ENCODE measurements at places on chromosomes 4 and X. TPM values are rescaled to one million over a fixed set of nuclear protein-coding genes. Genes with fewer than 3 reads are reported as not detected.

- no peak for DNase-seq
Observed at GRCh38 chrX:267771-268261, 13.4 kb upstream of the PLCXD1 start.

GRCh38 chrX:22192419-22193060 lies 80.2 kb upstream of the CBLL2 start:
- DNase-seq, result peak; percentile 63

DNA sequence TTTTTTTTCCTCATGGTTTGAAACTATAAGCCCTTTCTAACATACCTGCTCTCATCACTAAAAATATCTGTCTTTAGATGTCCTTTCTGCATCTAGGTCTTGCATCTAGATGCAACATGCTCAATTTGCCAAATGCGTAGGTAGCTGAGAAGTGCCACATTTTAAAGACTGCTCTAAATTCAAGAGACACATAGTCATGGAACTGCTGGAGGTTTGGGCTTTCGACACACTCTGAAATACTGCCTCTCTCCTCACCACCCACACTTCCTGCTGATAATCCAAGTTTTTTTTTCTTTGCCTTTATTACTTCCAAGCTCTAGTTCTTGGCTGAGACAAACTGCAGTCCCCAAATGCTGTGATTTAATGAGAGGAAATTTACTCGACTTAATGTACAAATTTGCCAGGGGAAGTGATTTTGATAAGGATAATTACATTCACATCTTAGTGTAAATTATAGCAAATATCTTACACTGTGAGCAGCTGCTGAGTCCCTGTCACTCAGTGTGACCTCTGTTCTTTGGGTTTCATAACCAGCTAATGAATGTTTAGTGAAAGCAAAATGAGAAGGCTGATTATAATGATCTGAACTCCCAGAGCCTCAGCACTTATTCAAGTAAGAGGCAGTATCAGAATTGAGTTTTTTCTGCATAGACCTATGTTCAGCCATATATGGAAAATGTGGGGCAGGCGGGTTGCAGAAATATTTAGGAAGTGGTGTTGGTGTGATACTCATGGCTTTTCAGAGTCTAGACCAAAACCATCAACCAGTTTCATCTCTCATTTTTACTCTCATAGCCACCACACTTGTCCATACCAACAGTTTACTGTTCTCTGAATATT lies 31.3 kb downstream of the DRD5 start:
- DNase-seq, result no peak

DNA sequence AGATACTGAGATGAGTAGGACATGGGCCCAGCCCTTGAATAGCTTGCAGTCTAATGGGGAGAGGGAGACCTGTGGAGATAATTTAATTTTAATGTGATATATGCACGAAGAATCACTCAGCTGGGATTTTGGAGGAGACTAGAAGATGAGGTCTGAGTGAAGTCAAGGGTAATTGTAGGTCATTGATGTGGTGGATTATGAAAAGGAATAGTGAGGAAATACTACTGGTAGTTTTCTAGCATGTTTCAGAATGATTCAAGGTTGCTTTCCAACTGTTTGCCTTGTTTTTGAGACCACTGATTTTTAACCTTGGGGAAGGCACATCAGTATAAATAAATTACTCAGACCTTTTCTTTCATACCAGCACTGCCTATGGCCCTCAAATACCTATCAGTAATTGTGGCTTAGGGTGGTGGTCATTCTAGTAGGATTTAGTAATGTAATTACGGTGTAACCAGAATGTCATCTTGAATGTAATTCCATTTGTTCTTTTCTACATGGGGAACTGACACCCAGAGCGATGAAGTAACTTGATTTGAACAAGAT lies 25.6 kb downstream of the PTTG2 start:
- DNase-seq, result no peak

Gene CNGA2
- not detected for total RNA-seq

Gene TCEAL9
- 197 TPM for total RNA-seq

GRCh38 chr4:64095398-64095797 lies 313.9 kb downstream of the TECRL start:
- no peak for DNase-seq

DNA sequence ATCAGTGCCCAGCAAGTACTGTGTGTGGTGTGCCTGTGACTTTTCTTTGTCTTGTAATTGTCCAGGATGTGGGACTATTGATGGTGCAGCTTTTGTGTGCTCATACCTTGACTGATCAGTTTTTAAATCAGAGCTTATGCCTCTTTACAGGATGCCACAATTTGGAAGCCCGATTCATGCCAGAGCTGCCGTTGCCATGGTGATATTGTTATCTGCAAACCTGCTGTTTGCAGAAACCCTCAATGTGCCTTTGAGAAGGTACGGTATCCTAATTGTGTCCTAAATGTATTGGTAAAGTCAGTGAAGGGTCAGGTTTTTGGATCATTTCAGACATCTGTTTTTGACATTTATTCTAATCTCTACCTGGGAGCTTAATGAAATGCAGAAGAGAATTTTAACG lies 180.2 kb downstream of the FRAS1 start:
- DNase-seq, result no peak

GRCh38 chr4:5237086-5237660 lies 185.9 kb downstream of the STK32B start:
- DNase-seq, result no peak

DNA sequence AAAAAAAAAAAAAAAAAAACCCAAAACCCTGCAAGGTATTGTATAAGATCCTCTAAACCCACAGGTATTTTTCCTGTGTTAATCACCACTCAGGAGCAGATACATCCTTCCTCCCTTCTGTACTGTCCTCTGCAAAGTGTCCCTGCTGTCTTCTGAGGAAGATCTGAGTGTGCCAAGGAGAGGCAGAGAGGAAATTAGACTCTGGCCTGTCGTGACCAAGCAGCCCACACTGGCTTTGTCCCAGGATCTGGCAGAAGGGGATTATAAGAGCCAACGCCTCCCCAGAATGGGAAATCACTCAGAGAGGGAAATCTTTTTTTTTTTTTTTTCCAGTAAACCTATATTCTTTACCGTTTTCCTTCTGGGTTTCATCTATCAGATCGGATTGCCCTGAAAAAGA lies 39.6 kb downstream of the PTCHD1 start:
- peak; percentile 51 for DNase-seq

Gene ZNF185
- total RNA-seq, result 0.47 TPM

Gene FSTL5
- total RNA-seq, result 0.19 TPM

- no peak for DNase-seq
Observed at GRCh38 chr4:164212134-164212533, 541.8 kb upstream of the SMIM31 start.

DNA sequence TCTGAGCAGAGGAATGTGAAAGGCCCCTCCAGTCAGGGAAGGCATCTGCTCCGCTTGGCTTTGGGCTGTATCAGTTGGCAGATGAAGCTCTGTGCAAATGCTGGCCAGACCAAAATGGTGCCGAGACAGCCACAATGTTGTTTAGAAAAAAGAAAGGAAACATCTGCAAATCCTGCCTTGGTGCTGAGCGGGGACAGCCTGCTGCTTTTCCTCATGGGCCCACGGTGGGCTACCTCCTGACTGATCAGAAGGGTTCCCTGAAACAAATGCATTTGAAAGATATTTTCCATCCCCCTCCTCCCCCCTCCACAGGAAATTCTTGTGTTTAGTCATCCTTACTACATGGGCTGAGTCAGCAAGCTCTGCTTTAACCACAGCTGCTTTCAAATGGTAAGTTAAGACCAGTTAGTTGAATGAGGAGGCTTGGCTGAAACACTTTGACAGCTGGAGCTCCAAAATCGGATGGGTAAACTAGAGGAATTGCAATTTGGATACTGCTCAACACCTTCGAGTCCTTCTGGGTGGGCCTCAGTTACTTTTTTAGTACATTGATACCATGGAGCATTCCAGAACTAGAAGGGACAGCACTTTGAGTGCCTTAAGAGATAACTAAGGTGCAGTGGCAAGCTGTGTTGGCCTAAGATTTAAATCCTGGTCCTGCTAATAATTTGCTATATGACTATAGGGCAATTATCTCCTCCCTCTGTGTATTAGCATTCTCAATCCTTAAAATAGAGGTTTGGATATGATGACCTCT lies 36.0 kb downstream of the PLAC1 start:
- peak; percentile 90 for DNase-seq

Gene PWWP3B
- total RNA-seq, result 37.8 TPM

DNA sequence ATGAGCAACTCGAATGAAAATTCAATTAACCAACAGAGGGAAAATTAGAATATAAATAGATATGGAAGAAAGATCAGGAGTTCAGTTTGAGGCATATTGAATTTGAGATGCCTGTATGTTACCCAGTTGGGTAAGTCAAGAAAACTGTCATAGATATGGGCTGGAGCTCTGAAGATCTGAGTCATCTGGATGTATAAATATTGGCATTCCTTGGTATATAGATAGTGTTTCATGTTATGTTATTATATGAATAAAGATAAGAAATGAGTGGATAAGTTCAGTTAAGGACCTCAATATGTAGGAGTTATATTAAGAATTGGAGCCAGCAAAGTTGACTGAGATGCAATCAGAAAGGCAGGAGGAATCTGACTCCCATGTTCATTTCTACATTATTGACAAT lies 543.6 kb upstream of the SMIM31 start:
- no peak for DNase-seq

Gene NAT8L
- total RNA-seq, result 8.2 TPM

Gene RBM47
- not detected for total RNA-seq

GRCh38 chr4:6848717-6849305 lies 60.8 kb upstream of the TBC1D14 start:
- DNase-seq, result no peak

DNA sequence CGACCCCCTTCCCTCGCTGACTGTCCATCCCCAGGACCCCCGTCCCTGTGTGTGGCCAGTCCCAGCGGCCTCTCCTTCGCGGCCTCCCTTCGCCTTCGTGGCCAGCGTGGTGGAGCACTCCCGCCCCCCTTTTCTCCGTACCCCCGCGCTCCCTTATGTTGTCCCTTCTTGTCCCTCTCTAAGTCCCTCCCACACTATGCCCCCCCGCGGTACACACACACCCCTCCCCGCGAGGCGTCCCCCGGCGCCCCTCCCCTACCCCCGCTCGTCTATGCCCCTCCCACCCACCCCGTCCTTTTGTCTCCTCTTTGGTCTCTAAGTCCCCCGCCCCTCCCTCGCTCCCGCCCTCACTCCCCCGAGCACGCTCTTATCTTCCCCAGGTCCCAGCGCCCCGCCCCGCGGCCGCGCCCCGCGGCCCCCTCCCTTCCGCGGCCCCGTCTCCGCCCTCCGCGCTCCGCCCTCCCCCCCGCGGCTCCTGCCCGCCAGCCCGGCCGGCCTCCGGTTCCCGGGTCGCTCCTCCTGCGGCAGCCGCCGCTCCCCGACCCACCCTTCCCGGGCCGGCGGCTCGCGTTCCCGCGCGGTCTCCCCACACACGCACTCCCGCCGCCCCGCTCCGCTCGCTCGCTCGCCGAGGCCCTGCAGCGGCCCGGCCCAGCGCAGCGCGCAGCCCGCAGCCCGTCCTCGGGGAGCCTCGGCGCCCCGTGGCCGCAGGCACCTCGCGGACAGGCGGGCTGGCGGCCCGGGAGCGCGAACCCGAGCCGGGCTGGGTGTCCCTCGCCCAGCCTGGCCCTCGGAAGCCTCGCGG lies 26.3 kb downstream of the UTP14A start:
- DNase-seq, result peak; percentile 87

- DNase-seq, result no peak
Observed at GRCh38 chrX:107744868-107745267, 30.7 kb downstream of the TSC22D3 start.

Gene XPNPEP2
- total RNA-seq, result not detected

Gene XK
- 0.88 TPM for total RNA-seq

GRCh38 chrX:26722666-26723428 lies 506.9 kb downstream of the MAGEB5 start:
- no peak for DNase-seq

GRCh38 chr4:149279776-149280175 lies 535.9 kb downstream of the IQCM start:
- DNase-seq, result no peak

DNA sequence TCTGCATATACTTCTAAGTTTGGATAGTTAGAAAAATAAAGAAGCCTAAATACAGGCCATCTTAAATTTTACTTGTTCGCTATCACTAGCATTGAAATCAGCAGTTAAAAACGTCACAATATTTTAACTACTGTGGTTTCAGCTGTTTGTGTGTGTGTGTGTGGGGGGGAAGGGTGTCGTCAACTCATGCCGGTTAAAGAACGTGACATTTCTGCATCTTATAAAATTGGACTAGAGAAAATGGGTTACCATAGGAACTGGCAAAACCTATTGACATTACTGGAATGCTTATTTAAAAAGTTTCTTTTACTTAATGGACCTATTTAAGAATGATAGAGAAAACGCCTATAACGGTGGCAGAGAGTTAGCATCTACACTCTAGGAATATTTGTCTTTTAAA lies 1.2 kb upstream of the CNKSR2 start:
- no peak for DNase-seq

DNA sequence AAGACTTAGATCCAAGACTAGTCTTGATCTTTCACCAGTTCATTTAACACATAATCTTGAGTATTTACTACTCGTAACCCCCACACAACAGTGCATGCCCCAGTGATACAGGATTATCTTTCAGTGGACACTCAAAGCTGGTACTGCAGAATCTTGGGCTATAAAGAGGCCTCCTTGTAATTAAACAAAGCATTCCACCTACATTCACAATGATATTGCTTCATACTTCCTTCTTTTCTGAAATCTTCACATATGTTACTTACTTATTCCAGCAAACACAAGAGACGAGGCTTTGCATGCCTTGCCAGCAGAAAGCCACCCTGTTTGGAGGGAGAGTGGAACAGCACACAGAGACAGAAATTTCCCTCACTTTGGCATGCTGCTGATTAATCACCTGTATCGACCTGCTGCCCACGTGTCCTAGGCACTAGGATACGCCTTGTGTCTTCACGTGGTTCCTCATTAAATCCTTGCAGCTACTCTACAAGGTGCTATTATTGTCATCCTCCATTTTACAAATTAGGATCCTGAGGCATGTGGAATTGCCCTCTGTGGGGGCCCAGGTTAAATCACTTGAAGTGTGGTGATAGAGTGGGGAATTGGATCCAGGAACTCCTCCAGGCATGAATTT lies 77.3 kb downstream of the FAM184B start:
- DNase-seq, result no peak

Gene GSX2
- total RNA-seq, result not detected

GRCh38 chr4:142363686-142364085 lies 482.4 kb downstream of the INPP4B start:
- no peak for DNase-seq

GRCh38 chr4:126396703-126397102 lies 1081.9 kb downstream of the FAT4 start:
- DNase-seq, result no peak

DNA sequence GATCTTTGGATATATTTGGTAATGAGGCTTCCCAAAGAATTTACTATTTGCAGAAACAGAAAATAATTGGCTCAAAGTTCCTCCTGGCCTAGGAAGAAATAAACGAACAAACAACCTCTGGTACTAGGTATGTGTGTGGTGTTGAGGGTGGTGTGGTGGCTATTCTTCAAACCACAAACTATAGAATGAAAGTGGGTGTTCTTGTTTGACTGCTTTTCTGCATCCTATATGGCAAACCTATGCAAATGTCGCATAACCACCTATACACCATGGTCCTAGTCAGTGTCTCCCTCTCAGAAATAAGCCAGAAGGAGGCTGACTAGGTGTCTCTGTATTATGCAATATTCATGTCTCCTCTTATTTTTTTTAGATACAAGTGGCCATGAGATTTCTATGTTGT lies 106.6 kb upstream of the PCDH18 start:
- no peak for DNase-seq

Gene STK26
- total RNA-seq, result 4.0 TPM

Gene ADH7
- total RNA-seq, result not detected

Gene ETDB
- not detected for total RNA-seq

Gene PHEX
- total RNA-seq, result 0.13 TPM

GRCh38 chr4:43374216-43374751 lies 481.8 kb downstream of the GRXCR1 start:
- DNase-seq, result no peak

All from myocyte (in vitro differentiated cells).